HFFc6 (cell line): ENCODE measurements at places on chromosomes 3 and 15.

GRCh38 chr3:112481302-112481721 is 18.0 kb downstream of the BTLA start:
- DNase-seq, result no peak

DNA sequence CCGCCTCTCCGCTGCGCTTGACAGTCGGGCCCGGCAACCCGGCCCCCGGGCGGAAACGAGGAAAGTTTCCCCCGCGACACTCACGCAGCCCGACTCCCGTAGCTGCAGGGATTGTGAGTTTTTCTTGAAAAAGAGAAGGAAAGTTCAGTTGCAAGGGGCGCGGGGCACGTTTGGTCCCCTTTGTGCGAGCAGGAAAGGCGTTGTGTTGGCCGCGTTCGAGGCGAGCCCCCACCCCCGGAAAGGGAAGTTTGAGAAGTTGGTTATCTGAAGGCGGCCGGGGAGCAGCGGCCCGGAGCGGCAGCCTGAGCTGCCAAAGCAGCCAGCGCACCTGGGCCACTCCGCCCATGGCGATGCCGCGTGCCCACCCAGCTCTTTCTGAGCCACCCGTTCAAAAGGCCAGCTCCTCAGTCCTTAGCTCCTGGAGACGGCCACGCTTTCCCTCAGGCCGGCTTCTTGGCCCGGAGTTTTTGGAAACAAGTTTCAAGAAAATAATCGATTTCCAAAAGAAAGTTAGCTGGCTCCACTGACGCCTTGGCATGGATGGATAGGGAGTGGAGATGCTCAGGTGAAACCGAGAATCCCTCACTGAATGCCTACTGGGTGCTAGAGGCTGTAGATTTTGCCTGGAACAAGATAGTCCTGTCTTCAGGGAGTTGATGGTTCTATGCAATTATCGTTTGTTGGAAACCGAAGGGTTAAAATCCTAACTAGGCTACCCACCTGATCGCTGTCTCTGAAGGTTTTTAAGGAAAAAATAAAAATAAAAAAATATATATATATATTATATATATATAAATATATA is 832 bp downstream of the TGFBR2 start:
- no peak for DNase-seq

- DNase-seq, result peak; percentile 51
Observed at GRCh38 chr3:132255041-132255745, 62.0 kb upstream of the ACP3 start.

DNA sequence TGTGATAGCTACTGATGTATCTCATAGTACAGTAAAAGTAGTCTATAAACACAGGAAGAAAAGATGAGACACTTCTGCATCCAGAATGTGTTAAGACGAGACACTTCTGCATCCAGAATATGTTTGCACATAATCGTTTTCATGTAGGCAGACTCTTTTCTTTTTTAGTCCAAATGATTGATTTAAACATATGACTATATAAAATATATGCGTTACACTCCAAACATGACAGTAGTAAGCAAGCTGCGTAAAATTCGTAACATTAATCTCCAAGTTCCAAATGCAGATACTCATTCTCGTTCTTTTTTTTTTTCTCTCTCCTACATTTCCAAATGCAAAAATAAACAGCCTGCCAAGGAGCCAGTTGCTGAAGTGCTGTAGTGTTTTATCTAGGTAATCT is 82.6 kb downstream of the FNDC3B start:
- no peak for DNase-seq

- DNase-seq, result no peak
Observed at GRCh38 chr15:90677807-90678790, 39.0 kb upstream of the BLM start.

- no peak for DNase-seq
Observed at GRCh38 chr3:109927726-109928125, 590.4 kb upstream of the DPPA4 start.

DNA sequence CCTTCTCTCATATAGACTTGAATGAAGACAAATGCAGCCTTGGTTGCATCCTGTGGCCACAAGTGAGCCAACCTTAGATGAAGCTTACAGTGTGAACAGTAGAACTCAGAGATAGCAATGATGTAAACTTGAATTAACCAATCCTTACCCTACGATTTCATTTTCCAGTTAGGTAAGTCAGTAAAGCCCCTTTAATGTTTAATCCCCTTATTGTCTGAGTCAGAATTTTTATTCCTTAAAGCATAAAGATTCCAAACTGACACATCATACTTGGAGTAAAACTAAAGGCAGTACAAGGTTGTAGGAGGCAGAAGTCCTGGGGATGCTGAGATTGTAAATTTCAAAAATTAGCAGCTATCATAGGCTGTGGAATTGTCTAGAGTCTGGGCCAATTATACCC is 507.8 kb upstream of the DPH6 start:
- DNase-seq, result no peak

DNA sequence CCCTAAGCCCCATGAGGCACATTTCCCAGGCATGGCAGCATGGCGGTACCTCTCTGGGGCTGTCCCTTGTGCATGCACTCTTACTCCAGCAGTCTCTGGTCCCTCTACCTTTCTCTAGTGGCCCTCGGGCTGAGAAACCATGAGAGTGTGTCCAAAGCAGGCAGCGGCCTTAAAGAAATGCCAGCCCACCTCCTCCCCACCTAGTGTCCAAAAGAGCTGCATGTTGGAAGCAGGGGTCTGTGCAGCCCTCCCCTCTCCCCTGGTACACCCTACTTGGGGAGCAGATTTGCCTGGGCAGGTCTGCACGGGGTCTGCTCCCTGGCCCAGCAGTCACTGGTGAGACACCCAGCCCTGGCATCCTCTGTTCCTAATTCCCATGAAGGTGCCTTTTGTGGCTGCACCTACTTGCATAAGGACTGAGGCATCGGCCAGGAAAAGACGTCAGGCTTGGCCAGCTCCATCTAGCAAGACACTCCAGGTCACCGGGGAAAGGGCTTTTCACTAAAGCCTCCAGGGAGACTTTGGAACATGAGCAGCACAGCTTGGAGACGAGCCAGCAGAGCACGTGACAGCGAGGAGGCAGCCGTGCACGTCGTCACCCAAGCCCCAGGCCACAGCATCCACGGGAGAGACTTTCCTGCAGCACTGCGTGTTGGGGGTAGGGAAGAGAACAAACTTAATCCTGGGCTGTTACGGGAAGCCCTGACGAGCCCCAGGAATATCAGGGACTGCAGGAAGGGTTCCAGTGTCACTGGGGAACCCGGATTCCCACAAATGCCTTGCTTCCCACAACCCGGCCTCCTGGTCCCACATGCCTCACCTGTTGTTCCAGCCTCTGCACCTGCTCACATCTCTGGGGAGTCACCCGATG is 38.8 kb downstream of the TM2D3 start:
- DNase-seq, result peak; percentile 11

DNA sequence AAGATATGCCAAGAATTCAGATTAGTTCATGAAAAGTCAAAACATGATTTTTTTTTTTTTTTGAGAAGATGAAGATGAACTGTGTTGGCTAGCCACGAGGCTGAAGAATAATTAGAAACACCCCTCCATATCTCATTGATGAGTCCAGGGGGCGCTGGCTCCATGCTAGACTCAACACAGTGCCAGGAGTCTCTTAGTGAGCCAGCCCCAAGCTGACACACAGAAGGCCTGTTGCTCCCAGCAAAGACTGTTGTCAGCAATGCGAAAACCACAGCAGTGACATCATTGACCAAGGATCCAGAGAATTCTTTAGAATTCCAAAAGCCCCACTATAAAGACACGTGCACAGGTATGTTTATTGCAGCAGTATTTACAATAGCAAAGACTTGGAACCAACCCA is 185.2 kb downstream of the ANXA2 start:
- peak; percentile 7 for DNase-seq

DNA sequence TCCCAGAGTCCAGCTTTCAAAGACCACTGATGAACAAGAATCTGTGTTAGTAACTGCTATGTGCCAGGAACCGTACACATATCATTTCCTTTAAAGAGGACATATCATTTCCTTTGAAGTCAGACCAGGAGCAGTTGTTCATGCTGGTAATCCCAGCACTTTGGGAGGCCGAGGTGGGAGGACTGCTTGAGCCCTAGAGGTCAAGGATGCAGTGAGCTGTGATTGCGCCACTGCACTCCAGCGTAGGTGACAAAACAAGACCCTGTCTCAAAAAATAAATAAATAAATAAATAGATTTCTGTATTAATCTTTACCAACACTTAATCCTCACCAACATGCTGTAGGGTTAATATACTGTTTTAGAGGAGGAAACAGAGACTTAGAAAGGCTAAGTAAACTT is 23.9 kb upstream of the CDV3 start:
- DNase-seq, result no peak

GRCh38 chr3:106688464-106688863 is 688.8 kb upstream of the CCDC54 start:
- peak; percentile 77 for DNase-seq

DNA sequence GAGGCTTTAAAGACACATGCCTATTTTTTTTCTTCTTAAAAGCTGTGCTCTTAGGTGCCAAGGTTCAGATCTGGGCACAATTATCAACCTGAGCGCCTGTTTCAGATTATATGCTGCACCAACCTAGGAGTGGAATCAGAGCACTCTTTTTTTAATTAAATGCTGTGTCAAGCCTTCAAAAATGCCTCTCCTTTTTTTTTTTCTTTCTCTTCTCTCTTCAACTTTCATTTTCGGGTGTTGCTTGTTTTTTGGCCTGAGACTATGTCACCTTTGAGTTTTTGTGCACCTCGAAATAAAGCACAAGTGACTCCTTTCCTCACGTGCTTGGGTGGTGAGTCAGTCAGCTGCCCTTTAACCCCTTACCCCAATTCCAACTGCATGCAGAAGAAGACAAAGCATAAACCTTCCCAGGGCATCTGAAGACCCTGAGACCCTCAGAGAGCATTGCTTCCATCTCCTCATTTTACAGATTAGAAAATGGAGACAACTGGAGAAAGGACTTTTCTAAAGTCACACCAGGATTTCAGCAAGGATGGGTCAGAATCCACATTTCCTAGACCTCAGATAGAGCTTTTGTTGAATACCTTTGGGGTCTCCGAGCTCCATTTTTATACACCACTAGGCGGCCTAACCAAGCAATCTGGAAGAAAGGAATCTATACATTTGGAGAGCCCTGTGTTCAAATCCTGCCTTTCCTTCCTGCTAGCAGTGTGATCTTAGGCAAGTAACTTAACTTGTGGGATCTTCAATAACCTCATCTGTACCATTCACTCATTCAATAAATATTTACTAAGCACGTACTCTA is 631 bp upstream of the PRICKLE2 start:
- peak; percentile 32 for DNase-seq

DNA sequence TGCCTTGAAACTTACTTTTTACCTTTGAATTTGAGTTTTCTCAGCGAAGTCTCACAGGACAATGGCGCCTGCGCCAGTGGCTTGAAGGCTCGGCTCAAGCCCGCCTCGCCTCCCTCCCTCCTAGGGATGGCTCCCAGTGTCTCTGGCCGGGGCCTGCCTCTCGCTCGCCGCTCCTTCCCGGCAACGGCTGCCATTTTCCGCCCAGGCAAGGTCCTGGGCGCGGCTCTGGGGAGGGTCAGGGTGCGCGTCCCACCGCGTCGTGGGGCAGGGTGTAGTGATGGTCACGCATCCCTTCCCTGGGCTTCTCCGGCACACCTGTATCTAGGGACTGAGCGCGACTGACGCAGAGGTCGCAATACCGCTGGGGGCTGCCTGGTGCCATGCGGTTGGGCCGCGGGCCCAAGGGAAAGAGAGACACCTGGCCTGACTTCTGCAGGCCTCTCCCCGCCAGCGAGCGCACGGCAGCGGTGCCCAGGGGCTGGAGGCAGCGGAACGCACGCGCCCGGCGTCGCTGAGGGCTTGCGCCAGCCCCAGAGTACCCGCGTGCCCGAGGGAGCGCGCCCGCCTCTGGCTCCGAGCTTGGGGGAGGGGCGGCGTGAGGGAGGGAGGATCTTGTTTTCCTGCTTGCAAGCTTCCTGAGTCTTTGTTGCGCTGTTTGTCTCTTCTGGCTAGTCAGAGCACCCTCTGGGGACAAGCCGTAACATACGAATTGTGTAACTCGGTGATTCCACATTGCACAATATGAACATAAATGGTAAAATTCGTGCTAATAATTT is 20.7 kb upstream of the FEM1B start:
- peak; percentile 77 for DNase-seq

DNA sequence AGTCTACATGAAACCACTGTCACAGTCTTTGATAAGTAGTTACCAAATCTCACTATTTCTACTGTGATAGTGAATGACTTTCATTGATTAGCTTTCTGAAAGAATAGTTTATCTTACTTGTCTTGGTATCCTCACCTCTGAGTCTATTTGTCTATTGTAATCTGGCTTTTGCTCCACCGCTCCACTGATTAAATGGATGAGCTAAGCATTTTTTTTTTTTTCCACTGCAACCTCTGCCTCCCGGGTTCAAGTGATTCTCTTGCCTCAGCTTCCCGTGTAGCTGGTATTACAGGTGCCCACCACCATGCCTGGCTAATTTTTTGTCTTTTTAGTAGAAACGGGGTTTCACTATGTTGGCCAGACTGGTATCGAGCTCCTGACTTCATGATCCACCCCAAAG is 12.9 kb downstream of the BBS4 start:
- DNase-seq, result no peak

GRCh38 chr3:64972793-64973192 is 285.0 kb upstream of the ADAMTS9 start:
- no peak for DNase-seq

DNA sequence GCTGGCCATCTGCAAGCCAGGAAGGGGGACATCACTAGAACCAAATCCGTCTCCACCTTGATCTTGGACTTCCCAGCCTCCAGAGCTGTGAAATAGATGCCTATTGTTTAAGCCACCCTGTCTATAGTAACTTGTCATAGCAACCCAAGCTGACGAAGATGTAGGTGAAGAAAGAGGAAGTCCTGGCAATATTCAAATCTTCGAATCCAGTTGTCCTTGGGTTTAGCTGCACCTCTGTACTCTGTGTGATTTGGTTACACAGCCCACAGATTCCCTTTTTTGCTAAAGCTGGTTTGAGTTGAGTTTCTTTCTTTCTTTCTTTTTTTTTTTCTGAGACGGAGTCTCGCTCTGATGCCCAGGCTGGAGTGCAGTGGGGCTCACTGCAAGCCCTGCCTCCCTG is 68.0 kb upstream of the XCR1 start:
- DNase-seq, result no peak

GRCh38 chr15:85094685-85095084 is 113.0 kb downstream of the PDE8A start:
- peak; percentile 65 for DNase-seq

DNA sequence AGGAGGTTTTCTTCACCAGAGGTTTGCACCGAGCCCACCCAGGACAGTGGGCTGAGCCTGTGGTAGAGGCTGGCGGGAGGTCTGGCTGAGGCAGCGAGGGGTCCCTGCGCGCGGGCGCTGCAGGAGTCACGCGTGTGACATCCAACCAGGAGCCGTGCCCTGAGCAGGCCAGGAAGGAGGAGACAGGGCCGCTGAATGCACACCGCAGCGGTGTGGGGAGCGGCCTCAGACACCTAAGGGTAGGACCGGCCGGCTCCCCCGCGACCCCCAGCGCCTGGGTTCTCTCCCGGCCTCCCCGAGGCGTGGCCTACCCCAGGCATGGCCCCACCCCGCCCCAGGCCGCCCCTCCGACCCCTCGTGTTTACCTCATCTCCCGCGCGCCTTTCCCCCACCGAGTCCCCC is 412 bp downstream of the SLC41A3 start:
- DNase-seq, result peak; percentile 13

GRCh38 chr3:195908694-195909581 is 587 bp upstream of the TNK2 start:
- no peak for DNase-seq

GRCh38 chr3:88997260-88997659 is 110.2 kb upstream of the EPHA3 start:
- no peak for DNase-seq

GRCh38 chr3:100005665-100006393 is 108.5 kb downstream of the FILIP1L start:
- DNase-seq, result no peak
